Activated CD4-positive, alpha-beta T cell treated with anti-CD3 and anti-CD28 coated beads for 4 hours (primary cell): ENCODE measurements at places on chromosomes 12 and 14.
A peak's percentile ranks its signal among the peaks of the same experiment; 100 is the strongest.

- no peak for DNase-seq
Observed at GRCh38 chr14:97771340-97772045, 974.3 kb downstream of the VRK1 start.

DNA sequence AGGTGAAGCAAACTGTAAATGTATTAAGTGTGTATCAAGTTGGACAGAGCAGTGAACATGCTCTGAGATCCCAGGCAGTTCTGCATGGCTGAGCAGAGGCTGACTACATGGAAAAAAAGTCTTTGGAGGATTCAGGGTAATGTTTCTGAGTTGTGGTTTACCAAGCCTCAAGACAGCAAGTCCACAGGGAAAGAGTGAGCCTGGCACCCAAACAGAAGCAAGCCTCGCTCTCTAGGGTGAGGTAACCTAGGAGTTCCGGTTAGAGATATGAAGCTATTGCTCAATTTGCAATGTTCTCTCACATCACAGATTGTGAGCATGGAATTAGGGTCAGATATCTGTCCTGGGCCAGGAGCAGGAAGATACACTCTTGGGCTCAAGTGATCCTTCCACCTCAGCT, 158.6 kb downstream of the MON2 start:
- no peak for DNase-seq

GRCh38 chr12:42612231-42612613, 22.7 kb upstream of the PRICKLE1 start:
- no peak for DNase-seq

GRCh38 chr12:110698171-110698902, 9.4 kb upstream of the HVCN1 start:
- peak; percentile 71 for DNase-seq

DNA sequence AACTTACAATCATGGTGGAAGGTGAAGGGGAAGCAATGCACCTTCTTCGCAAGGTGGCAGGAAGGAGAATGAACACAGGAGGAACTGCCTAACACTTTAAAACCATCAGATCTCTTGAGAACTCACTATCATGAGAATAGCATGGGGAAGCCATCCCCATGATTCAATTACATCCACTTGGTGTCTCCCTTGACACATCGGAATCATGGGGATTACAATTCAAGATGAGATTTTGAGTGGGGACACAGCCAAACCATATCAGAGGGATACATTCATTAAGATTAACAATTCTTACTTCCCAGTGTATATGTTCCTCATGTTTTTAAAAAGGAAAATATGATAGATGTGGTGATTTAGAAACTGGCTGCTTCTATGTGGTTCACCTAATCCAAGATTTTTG, 117.9 kb downstream of the PDE3A start:
- DNase-seq, result no peak

GRCh38 chr12:130213249-130213648, 51.0 kb downstream of the FZD10 start:
- no peak for DNase-seq

DNA sequence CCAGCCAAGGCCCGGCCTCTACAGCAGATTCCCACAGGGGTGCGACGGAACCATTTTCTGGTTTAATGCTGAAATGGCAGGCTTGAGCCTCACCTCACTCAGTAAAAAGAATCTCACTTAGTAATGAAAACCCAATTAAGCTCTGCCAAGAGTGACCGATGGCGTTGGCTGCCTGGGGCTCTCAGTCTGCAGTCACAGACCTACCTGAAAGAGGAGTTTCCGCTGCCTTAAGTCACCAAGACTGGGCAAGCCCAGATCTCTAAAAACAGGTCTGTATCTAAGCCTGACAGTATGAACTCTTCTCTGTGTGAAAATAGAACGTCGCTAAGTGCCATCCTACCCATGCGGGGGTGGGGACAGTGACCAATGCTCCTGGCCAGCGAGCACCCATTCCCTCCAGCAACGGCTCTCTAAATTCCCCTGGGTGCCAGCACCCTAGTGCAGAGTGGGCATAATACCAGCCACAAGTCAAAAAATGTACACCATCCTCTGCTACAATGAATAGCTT, 107.3 kb downstream of the FOXN3 start:
- no peak for DNase-seq

- DNase-seq, result no peak
Observed at GRCh38 chr12:27193106-27193505, 51.0 kb upstream of the STK38L start.

GRCh38 chr14:99300190-99300589, 28.2 kb upstream of the BCL11B start:
- DNase-seq, result no peak

GRCh38 chr14:94009767-94010166, 12.7 kb downstream of the CCDC197 start:
- no peak for DNase-seq

DNA sequence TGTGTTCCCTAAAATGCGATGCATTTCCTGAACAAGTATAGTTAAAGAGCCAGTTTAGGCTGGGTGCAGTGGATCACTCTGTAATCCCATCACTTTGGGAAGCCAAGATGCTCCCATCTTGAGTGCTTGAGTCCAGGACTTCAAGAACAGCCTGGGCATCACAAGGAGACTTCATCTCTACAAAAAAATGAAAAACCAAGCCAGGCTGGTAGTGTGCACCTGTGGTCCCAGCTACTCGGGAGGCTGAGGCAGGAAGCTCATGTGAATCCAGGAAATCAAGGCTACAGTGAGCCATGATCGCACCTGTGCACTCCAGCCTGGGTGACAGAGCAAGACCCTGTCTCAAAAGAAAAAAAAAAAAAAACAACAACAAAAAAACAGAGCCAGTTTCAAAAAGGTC, 26.3 kb downstream of the HECTD1 start:
- no peak for DNase-seq

- DNase-seq, result no peak
Observed at GRCh38 chr12:78886719-78887407, 22.3 kb downstream of the SYT1 start.

GRCh38 chr14:75307700-75308379, 29.2 kb downstream of the FOS start:
- peak; percentile 67 for DNase-seq

- DNase-seq, result no peak
Observed at GRCh38 chr14:58397156-58397555, 1.4 kb downstream of the TOMM20L start.

GRCh38 chr12:51891843-51892242, 3.9 kb downstream of the ANKRD33 start:
- DNase-seq, result no peak

- DNase-seq, result no peak
Observed at GRCh38 chr14:82533351-82533750, 999.7 kb upstream of the SEL1L start.

GRCh38 chr12:22415342-22416309, 81.1 kb upstream of the ST8SIA1 start:
- no peak for DNase-seq

DNA sequence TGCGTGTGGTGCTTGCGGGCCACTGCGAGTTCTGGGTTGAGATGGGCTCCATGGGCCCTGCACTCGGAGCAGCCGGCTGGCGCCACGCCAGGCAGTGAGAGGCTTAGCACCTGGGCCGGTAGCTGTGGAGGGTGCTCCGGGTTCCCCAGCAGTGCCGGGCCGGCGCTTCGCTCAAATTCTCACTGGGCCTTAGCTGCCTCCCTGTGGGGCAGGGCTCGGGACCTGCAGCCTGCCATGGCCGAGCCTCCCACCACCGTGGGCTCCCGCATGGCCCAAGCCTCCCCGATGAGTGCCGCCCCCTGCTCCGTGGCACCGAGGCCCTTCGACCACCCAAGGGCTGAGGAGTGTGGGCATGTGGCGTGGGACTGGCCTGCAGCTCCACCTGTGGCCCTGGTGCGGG, 375.7 kb downstream of the NELL2 start:
- DNase-seq, result no peak

GRCh38 chr12:16833376-16834015, 227.5 kb upstream of the LMO3 start:
- DNase-seq, result no peak

- no peak for DNase-seq
Observed at GRCh38 chr12:109627633-109628032, 54.0 kb downstream of the MVK start.

- DNase-seq, result peak; percentile 95
Observed at GRCh38 chr12:4269279-4269991, 4.1 kb upstream of the CCND2 start.

- DNase-seq, result no peak
Observed at GRCh38 chr12:42756841-42757623, 167.5 kb upstream of the PRICKLE1 start.

- DNase-seq, result no peak
Observed at GRCh38 chr12:11894890-11895289, 175.8 kb upstream of the BCL2L14 start.

GRCh38 chr12:55682087-55682796, 25.5 kb downstream of the ITGA7 start:
- no peak for DNase-seq

DNA sequence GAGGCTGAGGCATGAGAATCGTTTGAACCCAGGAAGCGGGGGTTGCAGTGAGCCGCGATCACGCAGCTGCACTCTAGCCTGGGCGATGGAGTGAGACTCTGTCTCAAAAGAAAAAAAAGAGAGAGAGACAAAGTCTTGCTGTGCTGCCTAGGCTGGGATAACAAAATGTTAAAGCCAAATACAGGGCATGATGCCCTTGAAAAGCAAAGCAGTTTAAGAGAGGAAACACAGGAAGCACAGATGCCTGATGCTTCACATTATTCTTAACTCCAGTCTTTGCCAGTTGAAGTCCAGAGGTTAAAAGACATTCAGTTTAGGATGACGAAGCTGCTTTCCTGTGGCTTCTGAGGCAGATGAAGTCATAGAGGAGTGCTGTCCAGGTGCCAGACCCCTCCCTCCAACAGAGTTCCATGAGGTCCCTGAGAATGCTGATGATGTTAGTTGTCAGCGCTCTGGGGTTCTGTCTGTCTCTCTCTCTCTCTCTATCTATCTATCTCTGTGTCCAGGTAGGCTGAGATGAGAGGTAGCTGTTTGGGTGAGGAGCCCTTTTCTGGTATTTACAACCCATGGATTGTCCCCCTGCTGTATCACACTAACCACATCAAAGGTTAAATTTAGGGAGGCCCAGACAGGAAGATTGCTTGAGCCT, 4.9 kb upstream of the MRPL52 start:
- DNase-seq, result no peak

DNA sequence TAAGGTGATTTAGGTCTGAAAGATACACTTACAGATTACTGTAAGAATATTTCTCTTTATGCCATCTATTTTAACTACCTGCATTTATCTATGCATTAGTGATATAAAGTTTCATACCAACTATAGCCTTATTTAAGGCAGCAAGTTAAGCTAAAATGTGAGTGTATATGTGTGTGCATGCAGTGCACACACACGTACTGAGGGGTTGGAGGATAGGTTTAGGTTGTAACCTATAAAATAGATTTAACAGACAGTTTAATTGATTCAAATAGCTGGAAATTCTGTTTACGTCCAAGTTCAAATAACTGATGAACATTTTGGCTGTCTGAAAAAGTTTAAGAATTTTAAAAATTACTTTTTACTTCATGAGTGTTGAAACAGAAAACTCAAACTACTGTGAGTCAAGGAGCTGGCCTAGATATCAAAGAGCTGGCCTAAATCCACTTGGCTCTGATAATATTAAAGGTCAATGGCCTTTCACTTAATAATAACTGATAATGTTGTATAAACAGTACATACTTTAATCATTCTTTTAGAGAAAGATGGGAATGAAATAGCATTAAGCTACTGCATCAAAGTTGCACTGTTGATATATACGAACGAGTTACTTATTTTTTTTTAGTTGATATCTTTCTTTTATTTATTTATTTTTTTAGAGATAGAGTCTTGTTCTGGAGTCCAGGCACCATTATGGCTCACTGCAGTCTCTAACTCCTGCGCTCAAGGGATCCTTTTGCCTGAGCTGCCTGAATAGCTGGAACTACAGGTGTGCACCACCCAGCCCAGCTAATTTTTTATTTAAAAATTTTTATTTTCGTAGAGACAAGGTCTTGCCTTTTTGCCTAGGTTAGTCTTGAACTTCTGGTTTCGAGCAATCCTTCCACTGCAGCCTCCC, 13.8 kb upstream of the KCNJ8 start:
- no peak for DNase-seq

- no peak for DNase-seq
Observed at GRCh38 chr12:28569698-28570411, 379.6 kb downstream of the CCDC91 start.

DNA sequence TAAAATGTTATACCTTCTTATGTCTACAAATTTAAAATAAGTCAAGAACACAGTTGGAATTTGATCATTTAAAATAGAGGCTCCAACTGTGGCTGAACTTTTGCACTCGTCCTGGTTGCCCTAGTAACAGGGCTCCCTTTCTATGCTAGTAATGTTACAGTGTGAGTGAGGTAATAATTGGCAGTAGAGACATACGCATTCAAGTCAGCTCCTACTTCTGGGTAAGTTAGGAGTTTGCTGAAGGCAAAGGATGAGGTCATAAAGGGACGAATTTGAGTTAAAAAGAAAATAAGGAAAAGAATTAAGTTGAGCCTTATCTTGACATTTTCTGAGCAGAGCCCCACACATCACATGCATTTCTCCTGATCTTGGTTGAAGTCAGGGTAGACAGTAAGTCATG, 129.1 kb downstream of the TMEM117 start:
- DNase-seq, result no peak

DNA sequence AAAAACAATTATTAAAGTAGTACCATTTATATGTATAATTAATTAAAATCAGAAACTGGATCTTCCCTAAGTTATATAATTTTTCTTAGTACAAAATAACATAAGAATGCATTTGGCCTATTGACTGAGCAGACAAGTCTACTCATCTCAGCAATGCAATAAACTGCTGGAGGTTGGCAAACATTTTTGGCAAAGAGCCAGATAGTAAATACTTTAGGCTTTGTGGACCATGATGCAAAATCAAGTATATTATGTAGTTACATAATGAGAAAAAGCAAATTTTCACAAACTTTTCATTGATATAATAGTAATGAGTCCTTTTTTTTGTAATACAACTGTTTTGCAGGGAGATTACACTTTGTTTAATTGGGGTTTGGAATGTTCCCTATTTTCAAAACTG, 30.9 kb downstream of the ERGIC2 start:
- no peak for DNase-seq

- no peak for DNase-seq
Observed at GRCh38 chr12:72072592-72073212, 134.1 kb downstream of the TPH2 start.

DNA sequence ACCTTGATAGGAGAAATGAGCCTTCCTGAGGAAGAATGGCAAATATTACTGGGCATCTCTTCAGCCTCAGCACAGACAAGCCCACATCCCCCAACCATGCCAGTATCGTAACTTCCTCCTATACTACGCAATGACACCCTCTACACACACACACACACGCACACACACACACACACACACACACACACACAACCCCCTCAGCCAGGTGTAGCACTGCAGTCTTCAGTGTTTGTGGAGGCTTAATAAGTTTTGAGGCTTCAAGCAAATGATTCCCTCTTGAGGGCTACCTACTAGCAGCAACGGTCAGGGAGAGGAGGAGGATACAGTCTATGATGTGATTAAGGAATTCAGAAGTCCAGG, 1.6 kb downstream of the DGKA start:
- DNase-seq, result peak; percentile 44
